Cortex of kidney (tissue), 1 donor: ENCODE measurements at places on chromosomes 7 and 10.

GRCh38 chr7:142855114-142855743 lies 353 bp downstream of the EPHB6 start:
- no peak for DNase-seq

GRCh38 chr7:27771111-27771510 lies 31.1 kb downstream of the TAX1BP1 start:
- no peak for DNase-seq

DNA sequence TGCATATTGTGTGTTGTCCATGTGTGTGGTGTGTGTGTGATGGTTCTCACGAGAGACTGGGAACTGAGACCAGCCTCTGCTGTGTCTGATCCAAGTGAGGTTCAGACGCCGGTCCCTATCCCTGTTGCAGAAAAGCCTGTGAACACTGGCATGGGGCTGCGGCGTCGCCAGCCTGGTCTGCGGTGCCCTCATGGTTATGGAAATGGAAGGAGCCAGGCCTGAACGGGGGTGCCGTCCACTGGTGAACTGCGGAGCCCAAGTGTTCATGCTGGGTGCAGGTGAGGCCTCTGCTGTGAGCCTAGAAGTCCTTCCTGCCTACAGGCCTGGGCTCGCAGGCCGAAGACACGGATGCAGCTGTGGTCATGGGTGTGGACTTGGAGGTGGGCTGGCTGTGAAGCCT lies 18.7 kb upstream of the NCAPG2 start:
- no peak for DNase-seq

DNA sequence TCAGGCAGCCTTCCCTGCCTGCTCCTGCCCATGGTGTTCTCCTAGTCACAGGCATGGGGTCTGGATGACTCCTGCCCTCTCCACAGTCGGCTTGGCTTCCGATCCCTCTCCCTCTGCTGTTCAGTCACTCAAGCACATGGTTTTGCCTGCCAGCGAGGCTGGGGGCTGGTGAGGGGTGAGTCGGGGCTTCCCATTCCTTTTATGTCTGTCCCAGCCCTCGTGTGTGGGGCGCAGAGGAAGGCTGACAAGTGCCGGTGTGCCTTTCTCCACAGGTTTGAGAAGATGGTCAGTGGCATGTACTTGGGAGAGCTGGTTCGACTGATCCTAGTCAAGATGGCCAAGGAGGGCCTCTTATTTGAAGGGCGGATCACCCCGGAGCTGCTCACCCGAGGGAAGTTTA lies 40.1 kb downstream of the TACR2 start:
- DNase-seq: no peak

- no peak for DNase-seq
Measured at GRCh38 chr10:86177537-86178155, 188.9 kb downstream of the GRID1 start.

GRCh38 chr7:18437101-18437500 lies 58.4 kb upstream of the HDAC9 start:
- no peak for DNase-seq

- DNase-seq: no peak
Measured at GRCh38 chr7:46557781-46558180, 636.7 kb upstream of the IGFBP3 start.

GRCh38 chr10:80462981-80463741 lies 9.1 kb downstream of the TSPAN14 start:
- no peak for DNase-seq

- no peak for DNase-seq
Measured at GRCh38 chr10:26015092-26015491, 81.1 kb downstream of the MYO3A start.

DNA sequence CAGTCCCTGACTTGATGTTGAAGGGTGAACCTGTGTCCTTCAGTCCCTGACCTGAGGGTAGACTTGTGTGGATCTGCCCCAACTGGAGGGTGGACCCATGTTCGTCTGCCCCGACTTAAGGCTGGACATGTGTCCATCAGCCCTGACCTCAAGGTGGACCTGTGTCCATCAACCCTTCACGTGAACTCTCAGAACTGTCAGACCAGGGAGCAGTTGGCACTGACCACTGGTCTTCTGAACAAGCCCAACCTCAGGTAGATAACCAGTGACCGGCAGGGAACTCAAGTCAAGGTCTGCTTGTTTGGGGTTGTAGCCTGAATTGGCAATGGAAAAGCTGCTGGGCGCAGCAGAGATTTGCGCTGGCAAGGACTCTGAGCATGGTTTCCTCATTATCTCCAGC lies 96.5 kb downstream of the ADCY1 start:
- no peak for DNase-seq

DNA sequence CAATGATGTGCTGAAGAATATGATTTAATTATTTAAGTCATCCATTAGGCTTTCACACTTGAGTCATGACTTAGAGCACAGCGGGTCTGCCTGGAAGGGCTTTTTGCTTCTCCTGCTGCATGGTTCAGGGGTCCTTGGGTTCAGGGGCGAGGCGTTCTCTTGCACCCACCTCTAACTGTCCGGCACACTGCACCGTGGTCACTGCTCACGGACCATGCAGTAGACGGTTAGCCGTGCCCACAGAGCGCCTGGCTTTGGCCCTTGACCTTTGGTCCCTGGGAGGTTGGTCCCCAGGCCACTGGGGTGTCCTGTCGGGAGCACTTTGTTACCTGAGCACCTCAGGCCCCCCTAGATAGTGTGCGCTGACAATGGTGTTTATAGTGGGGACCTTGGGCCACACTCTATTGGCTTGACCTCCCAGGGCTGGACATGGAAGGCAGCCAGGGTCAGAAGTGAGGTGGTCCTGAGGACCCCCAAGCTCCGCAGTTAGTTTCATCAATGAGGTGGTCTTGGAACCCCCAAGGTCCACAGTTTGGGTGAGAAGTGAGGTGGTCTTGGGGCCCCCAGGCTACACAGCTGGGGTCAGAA lies 110.6 kb downstream of the ACTR3B start:
- no peak for DNase-seq

DNA sequence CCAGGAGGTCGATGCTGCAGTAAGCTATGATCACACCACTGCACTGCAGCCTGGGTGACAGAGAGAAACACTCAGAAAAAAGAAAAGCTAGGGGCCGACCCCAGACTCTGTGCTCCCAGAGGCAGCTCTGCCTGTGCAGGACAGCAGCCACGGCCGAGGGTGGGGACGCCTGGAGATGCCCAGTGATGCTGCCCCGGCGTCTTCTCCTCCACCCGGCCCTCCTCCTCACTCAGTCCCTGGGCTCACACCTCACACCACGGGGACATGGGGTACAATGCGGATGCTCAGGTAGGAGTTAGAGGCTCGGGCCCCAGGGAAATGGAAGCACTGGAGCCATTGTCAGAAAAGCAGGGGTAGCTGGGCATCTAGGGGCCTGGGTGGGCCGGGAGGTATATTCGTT lies 46.3 kb upstream of the ELFN1 start:
- DNase-seq: no peak

GRCh38 chr7:104804696-104805095 lies 209.3 kb upstream of the KMT2E start:
- no peak for DNase-seq

- DNase-seq: no peak
Measured at GRCh38 chr7:47816647-47817046, 131.6 kb downstream of the PKD1L1 start.

DNA sequence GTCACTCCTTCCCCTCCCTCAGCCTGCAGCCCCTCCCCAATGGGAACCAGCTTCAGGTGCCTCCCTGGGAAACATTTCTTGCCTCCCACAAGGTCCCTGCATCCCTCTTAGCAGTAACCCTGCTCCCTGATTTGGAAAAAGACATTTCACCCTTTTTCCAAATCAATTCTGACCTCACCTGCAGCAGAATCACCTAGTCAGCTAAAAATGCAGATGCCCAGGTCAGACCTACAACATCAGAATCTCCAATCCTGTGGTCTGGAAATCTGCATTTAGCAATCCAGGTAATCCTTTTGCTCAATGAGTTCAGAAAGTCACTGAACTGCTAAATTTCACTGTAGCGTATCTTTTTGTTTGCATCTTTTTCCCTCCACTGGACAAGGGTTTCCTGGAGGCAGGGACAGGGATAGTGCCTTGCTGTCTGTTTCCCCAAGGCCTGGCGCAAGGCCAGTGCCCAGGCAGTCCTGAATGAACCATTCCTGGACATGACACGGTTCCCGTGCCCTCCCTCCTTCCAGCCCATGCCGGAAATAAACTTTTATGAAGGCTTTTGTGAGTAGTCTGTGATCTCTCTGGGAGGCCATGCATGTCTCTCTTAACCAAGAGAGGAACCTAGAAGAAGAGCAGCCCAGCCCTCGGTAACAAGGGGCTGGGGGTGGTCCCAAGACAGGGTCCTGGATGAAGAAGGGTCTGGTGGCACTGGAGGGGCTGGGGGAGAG lies 44.0 kb downstream of the COL13A1 start:
- no peak for DNase-seq

- no peak for DNase-seq
Measured at GRCh38 chr10:101230183-101230917, 1.1 kb upstream of the LBX1 start.

- no peak for DNase-seq
Measured at GRCh38 chr7:133470-133869, 58.9 kb upstream of the FAM20C start.

DNA sequence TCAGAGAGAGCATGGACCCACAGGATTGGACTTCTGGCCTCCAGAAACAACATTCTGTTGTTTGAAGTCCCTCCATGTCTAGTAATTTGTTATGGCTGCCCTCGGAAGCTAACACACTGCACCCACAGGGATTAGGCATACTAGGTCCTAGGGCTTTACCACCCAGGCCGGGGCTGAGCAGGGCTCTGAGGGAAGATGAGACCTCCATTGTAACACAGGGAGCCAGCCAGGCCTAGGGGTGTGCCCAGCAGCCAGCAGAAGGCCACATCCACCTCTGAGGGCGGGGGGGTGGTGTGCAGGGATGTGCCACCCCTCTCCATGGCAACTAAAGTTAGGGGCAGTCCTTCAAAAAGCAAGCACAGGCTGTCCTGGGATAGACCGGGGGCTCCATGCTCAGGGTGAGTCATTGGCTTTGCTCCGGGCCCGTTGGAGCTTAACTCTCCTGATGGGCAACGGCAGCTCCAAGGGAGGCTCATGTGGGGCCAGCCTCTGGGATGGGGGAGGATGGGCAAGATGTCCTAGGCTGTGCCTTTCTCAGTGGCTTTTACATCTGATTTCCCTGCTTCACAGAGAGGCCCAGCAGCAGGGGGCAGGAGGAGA lies 96.6 kb upstream of the GPR26 start:
- DNase-seq: no peak

- no peak for DNase-seq
Measured at GRCh38 chr7:116258734-116259133, 48.4 kb downstream of the TES start.

DNA sequence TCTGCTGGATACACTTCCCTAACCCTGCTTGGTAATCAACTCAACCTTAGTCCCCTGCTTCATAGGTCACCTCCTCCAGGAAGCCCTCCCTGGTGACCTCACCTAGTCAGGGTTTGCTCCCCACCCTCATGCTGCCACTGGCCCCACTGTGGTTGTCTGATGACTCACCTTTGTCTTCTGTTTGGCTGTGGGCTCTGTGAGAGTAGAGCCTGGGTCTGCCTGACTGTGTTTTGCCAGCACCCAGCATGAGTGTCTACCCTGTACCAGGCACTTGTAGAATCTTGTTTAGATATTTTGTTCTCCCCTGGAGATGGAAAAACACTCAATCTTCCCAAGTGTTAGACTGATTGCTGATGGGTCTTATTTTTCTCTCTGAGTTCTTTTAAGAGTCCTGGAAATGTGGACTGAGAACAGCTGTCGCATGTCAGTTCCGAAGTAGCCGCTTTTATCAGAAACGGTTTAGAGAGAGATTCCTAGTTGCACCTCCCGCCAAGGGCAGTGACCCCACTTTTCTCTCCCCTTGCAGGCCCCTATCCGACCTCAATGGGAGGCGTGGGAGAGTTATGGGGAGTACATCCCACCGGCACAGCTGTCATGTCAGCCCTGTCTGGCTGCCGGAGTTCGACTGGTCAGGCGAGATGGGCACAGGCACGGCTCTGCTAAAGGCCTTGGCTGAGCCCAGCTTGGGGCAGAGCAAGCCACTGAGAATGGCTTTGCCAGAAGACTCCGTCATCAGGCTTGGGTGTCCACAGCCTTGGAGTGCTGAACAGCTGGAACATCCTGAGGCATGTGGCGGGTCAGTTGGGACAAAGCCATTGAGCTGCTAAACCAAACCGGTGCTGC lies 134.3 kb downstream of the GRK5 start:
- no peak for DNase-seq

- no peak for DNase-seq
Measured at GRCh38 chr7:11448323-11448722, 383.7 kb downstream of the THSD7A start.

GRCh38 chr7:145863-146262 lies 46.5 kb upstream of the FAM20C start:
- no peak for DNase-seq

GRCh38 chr10:74008212-74008731 lies 10.4 kb downstream of the VCL start:
- no peak for DNase-seq

- DNase-seq: no peak
Measured at GRCh38 chr7:70696201-70696754, 435.7 kb upstream of the GALNT17 start.

DNA sequence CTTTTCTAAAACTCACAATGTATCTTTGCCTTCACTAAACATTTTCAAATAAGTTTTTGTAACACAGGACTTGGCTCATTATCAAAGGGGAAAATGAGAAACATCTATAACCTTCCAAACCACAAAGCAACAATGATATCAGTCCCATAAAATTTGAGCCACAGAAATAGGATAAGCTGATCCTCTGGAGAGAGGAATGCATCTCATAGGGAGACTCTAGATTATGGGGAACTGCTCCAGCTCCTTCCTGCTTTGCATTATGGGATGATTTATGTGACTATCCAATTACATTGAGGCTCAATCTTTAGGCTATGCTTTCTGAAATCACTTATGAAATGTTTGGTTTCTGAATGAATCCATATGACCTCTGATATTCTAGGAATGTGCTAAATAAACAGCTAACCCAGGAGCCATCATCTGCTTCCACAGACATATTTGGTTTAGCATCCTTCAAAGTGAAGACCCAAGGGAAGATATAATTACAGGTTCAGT lies 70.4 kb downstream of the CUBN start:
- DNase-seq: no peak

DNA sequence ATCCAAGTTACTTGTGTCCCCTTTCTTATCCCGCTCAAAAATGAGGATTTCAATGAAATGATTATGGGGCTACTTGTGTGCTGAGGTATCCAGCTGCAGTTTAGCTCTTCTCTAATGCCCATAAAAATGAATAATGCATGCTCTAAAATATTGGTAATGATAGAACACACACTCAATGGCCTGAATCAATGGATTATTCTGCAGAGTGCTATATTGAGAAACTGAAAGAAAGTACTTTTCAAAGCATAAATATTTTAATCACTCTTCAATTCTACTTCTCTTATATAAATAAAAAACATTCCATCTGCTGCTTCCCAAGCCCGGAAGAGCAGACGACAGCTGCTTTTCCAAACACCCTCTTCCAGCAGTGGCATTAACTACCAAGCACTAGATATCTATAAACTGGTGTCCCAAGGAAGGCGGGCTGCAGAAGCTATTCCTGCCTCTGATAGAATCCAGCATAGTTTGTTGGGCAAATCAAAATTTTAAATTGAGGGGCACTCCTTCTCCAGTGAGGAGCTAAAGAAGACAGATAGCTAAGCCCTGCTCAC lies 284.9 kb upstream of the AOAH start:
- DNase-seq: no peak
